ENCODE measurements at places on chromosomes 2 and 18.

GRCh38 chr2:241678307-241678706 lies 8.3 kb downstream of the DTYMK start:
- no peak for DNase-seq

DNA sequence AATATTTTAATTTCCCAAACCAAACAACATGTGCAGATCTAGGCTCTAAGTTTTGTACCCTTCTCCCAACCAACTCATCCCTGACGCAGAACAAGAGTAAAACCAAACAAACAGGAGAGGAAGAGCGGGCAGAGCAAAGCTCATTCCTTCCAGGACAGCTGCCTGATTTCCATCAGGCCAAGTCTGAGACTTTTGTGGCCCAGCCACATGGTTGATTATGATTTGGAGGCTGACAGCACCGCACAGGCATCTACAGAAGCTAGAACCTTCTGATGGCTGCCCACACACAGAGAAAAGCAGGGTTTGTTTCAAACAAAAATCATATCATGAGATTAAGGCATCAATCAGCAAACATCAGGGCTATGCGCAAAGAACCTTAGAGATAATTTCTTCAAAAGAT lies 262.6 kb downstream of the TNS1 start:
- DNase-seq = no peak

GRCh38 chr2:226793646-226794045 lies 6.0 kb downstream of the IRS1 start:
- DNase-seq = no peak

- no peak for DNase-seq
Observed at GRCh38 chr2:119820275-119820674, 60.6 kb downstream of the PTPN4 start.

GRCh38 chr2:42284019-42284418 lies 77.0 kb downstream of the COX7A2L start:
- DNase-seq = no peak

GRCh38 chr2:161400076-161400475 lies 16.0 kb upstream of the TBR1 start:
- no peak for DNase-seq

GRCh38 chr2:44016282-44016681 lies 20.5 kb upstream of the LRPPRC start:
- no peak for DNase-seq

- DNase-seq = no peak
Observed at GRCh38 chr2:159267921-159268320, 18.6 kb downstream of the WDSUB1 start.

GRCh38 chr2:10285556-10286198 lies 17.0 kb upstream of the HPCAL1 start:
- DNase-seq = peak; percentile 93

GRCh38 chr2:134582547-134582899 lies 136.3 kb downstream of the TMEM163 start:
- DNase-seq = no peak

GRCh38 chr2:198662905-198663304 lies 794.8 kb downstream of the SATB2 start:
- DNase-seq = no peak

GRCh38 chr18:55907453-55908175 lies 319.6 kb upstream of the TCF4 start:
- DNase-seq = no peak

DNA sequence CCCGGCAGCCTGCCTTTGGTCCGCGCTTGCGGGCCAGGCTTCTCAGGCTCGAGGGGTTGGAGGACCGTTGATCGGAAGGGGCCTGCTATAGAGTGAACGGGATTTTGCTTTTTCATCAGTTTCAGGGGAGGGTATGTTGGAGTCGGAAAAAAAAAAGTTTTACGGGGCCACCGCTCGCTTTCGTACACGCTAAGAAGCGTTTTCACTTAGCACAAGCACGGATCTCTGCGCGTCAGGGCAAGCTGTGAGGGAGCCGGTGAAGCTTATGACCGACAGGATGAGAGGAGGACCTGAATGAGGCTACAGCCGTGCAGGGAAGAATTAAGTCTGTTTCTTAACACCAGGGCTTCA lies 443 bp downstream of the CPSF3 start:
- DNase-seq = no peak
